ENCODE measurements at places on chromosomes 5 and 9.

DNA sequence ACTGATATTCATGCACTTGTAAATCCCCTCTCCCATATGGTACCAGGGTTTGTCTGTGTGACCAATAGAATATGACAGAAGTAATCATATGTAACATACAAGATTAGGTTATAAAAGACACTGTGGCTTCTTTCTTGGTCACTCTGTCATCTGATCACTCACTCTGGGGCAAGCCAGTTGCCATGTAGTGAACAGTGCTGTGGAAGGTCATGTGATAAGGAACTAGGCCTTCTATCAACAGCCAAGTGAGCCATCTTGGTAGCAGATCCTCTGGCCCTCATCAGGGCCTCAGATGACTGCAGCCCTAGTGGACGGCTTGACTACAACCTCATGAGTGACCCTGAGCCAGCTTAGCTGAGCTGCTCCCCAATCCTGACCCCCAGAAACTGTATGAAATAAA, 30.0 kb upstream of the MATR3 start:
- DNase-seq = no peak

GRCh38 chr9:11686733-11687132, 1006.5 kb upstream of the TYRP1 start:
- DNase-seq = no peak

GRCh38 chr5:37847978-37848425, 8.2 kb upstream of the GDNF start:
- no peak for DNase-seq

DNA sequence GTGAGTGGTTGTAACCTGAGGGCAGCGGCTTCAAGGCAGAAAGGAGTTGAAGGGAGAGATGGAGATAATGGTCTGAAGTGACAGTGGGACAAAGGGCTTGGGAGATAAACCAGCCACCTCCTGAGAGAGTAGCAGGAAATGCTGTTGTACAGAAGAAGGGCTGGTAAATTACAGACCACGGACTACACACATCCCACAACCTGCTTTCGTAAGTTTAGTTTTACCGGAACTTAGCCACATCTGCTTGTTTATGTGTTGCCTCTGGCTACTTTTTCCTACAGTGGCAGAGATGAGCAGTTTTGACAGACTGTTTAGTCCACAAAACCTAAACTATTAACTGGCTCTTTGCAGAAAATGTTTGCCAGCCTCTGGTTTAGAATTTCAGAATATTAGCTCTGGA, 269.5 kb downstream of the ARHGEF28 start:
- DNase-seq = peak; percentile 77

DNA sequence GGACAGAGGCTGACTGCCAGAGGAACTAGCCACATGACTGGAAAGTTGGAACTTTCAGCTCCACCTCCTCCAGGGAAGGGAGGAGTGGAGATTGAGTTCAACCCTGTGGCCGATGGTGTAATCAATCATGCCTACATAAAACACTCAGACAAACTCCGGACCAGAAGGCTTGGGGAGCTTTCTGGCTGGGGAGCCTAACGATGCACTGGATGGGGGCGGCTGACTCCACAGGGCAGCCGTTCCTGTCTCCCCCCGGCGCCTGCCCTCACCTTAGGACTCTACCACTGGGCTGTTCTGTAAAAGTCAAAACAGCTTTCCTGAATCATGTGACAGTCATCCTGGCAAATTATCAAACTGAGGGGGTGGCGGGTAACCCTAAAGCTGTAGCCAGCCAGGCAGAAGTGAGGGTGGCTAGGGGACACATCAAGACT, 58.0 kb downstream of the GOLM1 start:
- DNase-seq = no peak

GRCh38 chr5:104731331-104731730, 1168.7 kb upstream of the NUDT12 start:
- DNase-seq = no peak

DNA sequence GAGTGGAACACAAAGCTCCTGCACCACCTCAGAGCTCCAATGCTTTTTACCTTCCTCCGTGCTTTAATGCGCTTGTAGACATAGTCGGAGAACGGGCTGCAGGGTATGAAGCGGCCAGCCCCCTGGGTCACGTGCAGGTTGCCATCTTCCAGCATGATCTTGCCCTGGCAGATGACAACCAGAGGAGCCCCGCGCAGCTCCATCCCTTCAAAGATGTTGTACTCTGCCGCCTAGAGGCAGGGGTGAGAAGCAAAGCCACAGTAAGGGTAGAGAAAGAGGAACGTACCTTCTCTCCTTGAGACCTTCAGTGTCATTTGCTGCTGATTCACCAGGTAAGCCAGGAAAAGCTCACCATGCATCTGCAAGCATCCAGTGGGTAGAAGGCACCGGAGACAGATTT, 112.3 kb downstream of the DPYSL3 start:
- DNase-seq = peak; percentile 3

- no peak for DNase-seq
Measured at GRCh38 chr9:98491231-98491651, 217.5 kb downstream of the GABBR2 start.

- no peak for DNase-seq
Measured at GRCh38 chr9:103617046-103617445, 477.1 kb upstream of the SMC2 start.

DNA sequence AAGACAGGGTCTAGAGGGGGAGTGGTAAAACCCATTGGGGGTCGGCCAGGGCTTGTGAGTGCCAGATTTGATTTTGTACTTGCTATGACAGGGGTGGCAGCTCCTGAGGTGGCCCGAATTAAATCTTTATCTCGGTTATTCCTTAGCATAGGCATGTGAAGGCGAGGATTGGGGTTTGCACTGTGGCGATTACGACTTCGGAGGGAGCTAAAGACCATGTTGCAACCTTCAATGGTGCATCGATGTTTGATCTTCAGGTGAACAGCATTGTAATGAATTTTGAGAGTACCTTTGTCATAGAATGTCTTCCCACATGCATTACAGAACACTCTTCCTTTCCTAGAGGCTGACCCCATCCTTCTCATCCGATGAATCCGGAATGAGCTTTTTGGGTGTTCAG, 433.9 kb downstream of the BNC2 start:
- no peak for DNase-seq

DNA sequence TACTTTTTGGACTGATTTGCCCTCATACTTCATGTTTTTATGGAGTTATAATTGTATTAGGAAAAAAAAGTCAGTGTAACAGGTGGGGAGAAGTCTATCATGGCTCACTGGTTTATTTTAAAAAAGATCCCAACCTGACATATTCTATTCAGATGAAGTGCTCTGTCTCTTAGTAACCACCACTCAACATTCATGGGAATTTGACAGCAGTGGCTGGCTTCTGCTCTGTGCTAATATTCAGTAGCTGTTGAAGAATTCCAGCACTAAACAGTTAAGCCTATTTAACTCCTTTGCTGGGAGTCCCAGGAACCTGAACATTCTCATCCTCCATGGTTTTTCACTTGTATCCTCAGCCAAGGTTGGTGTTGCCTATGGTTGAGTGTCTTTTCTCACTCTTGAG, 23.1 kb downstream of the CMYA5 start:
- DNase-seq = no peak

DNA sequence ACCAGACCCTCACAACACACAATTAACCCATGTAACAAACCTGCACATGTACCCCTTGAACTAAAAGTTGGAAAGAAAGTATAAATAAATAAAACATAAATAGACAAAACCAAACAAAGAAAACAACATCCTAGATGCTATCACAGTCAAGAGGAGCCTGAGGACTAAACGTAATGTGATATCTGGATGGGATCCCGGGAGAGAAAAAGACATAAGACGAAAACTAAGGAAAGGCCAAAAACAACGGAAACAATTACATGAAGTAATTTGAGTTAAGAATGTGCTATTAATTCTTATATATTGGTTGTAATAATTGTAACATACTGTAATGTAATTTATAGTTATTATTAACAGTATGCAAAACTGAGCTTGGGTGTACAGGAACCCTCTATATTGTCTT, 793.9 kb downstream of the SEMA5A start:
- DNase-seq = no peak

DNA sequence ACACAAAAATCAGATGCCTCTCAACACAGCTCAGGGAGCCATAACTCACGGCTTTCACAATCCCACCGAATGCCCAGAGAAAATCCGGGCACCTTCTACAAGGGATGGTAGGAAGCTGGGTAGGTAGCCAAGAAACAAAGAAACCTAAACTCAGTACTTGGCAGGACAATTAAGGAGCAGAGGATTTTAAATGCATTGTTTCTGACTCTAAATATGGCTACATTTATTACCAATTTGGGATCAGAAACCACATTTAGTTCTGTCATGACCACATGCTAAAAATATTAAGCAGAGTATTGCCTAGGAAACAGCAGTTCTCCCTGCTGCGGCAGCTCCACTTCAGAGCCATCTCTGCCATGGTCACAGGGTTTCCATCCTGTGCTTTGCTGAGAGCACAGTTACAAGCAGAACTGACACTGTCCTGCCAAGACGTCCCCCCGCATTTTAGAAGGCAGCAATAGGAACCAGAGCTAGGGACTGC, 57.5 kb downstream of the SIL1 start:
- DNase-seq = no peak

DNA sequence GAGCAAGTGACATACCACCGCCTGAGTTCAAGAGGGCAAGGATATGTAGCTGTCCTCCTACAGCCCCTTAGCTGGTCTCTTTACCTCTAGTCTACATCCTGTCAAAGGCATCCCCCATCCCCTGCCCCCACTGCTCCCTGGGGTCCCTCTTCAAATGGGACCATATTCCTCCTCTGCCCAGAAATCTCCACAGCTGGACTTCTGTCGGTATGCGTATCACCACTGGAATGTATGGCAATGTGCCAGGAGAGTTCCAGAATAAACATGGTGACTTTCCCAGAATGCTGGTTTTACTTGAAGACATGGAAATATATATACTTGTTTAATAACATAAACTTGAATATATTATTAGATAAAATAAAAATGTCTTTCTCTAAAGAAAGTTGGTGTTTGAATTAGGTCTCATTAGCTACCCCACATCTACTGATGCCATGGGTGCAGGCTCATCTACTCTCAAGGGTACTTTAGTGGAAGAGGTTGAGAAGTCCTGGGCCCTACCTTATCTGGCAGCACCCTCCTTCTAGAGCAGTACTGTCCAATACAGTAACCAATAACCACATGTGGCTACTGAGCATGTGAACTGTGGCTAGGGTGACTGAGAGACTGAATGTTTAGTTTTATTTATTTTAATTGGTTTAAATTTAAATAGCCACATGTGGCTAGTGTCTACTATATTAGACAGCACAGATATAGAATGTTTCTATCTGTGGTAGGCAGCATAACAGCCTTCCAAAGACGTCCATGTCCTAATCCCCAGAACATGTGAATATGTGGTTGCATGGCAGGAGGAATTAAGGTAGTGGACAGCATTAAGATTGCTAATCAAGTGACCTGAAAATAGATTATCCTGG, 181.7 kb upstream of the SLC30A5 start:
- DNase-seq = no peak

- DNase-seq = no peak
Measured at GRCh38 chr5:16455668-16456067, 9.9 kb downstream of the ZNF622 start.

DNA sequence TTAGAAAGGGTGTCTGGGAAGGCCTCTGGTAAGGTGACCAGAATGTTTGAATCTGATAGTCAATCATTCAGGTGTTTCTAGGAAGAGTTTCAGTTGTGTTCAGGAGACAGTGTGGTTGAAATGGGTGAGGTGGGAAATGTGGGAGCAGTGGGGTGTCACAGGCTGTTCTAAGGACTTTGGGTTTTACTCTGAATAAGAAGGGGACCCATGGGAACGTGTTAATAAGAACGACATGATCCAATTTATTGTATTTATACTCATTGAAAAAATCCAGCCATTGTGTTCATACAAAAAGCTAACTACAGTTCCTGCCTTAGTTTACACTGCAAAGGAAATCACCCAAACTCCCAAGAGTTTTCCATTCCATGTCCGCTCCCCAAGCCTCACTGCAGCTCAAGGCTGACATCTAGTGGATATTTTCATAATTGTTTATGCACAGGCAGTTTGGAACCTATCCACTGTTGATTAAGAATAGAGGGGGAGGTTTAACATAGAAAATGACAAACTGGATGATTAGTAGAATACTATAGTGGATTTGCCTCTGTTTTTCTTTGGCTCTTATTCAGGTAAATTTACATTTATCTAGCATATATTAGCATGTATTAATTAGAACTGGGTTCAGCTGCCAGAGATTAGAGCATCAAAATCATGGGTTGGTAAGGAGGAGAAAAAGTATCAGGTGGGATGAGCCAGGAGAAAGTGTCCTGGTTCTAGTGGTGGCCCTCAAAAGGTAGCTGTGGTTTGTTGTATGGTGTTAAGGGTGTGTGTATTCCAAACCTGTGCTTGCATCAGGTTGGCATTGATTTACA, 17.7 kb downstream of the CAVIN4 start:
- peak; percentile 33 for DNase-seq

GRCh38 chr9:113618836-113619490, 155.4 kb downstream of the RGS3 start:
- no peak for DNase-seq

GRCh38 chr5:114362197-114362976, 517 bp downstream of the KCNN2 start:
- no peak for DNase-seq

DNA sequence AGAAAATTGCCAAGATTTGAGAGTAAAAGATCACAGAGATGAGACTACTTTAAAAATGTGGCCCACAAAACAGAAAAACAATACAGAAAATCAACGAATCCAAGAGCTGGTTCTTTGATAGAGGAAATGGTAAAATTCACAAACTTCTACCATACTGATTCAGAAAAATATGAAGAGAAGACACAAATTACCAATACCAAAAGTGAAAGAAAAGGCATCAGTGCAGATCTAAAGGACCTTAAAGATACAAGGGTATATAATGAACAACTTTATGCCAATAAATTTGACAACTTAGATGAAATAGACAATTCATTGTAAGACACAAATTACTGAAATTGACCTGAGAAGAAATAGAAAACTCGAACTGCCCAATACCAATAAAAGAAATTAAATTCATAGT, 24.4 kb upstream of the SLC1A1 start:
- no peak for DNase-seq

DNA sequence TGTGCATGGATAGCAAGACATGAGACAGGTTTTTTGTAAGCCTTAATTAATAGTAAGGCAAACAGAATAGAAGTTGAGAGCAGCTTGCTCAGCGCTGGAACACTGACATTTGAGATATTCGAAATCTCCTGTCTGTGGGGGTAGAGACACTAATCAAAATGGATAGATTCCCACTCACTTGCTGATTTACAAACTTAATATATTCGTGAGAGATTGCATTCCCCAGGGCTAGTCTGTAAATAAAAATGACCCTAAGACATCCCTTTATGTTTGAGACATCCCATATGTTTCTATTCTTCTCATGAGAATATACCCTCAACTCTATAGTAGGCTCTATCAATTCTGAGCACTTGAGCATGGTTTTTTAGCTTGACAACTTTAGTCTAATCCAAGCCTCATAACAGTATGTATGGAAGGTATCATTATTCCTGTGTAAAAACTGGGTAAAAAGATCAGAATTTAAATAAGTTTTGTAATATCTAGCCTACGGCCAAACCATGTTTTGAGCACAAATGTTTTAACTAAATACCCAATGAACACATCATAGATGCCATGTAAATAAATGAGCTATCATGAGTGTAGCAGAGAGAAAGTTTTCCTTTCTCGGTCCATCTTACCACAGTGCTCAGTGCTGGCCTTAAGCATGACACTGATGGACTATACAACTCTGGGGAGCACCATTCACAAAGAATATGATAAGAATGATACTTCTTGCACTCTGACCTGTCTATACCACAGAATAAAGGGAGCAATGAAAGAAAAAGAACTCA, 609.2 kb downstream of the PSAT1 start:
- DNase-seq = no peak

- DNase-seq = peak; percentile 17
Measured at GRCh38 chr5:43729846-43730478, 127.0 kb downstream of the NNT start.

Measured in AML-193 (cell line).